ENCODE measurements at places on chromosomes 5 and 9. TPM values are rescaled to one million over a fixed set of nuclear protein-coding genes. Genes with fewer than 3 reads are reported as not detected.

NOP16 gene
- total RNA-seq: 14.5 TPM

CWC27 gene
- 7.4 TPM for total RNA-seq

EIF4E1B gene
- total RNA-seq: not detected

TRIM36 gene
- 0.09 TPM for total RNA-seq

STC2 gene
- total RNA-seq: 63.8 TPM

CDO1 gene
- 7.9 TPM for total RNA-seq

TLX3 gene
- not detected for total RNA-seq

SHC3 gene
- total RNA-seq: 4.4 TPM

AHRR gene
- total RNA-seq: 16.0 TPM

PDE8B gene
- total RNA-seq: 0.09 TPM

TAF11L12 gene
- not detected for total RNA-seq

SPACA9 gene
- 7.3 TPM for total RNA-seq

PCDHB6 gene
- 0.12 TPM for total RNA-seq

SPIN1 gene
- total RNA-seq: 31.3 TPM

DIPK1B gene
- total RNA-seq: 5.3 TPM

SMIM33 gene
- total RNA-seq: not detected

ADRB2 gene
- total RNA-seq: 0.23 TPM

CSNK1G3 gene
- 45.0 TPM for total RNA-seq

NMUR2 gene
- total RNA-seq: not detected

SPEF2 gene
- 1.8 TPM for total RNA-seq

ZNF608 gene
- 10.5 TPM for total RNA-seq

RMRP gene
- total RNA-seq: 12,356 TPM

FREM1 gene
- total RNA-seq: 1.8 TPM

NIM1K gene
- total RNA-seq: 0.70 TPM

ADAMTS12 gene
- 39.5 TPM for total RNA-seq

DNLZ gene
- 37.6 TPM for total RNA-seq

RGP1 gene
- total RNA-seq: 14.5 TPM

PFDN1 gene
- total RNA-seq: 66.0 TPM

CAMK4 gene
- 1.1 TPM for total RNA-seq

PCDHGA8 gene
- total RNA-seq: 1.4 TPM

DAB2 gene
- total RNA-seq: 109 TPM

GPR151 gene
- total RNA-seq: not detected

IL17B gene
- total RNA-seq: not detected

SURF2 gene
- total RNA-seq: 19.5 TPM

CLIC3 gene
- 74.5 TPM for total RNA-seq

FRMD3 gene
- total RNA-seq: 2.2 TPM

BHMT2 gene
- total RNA-seq: 1.9 TPM
